ENCODE measurements at places on chromosomes 11 and 22.

DNA sequence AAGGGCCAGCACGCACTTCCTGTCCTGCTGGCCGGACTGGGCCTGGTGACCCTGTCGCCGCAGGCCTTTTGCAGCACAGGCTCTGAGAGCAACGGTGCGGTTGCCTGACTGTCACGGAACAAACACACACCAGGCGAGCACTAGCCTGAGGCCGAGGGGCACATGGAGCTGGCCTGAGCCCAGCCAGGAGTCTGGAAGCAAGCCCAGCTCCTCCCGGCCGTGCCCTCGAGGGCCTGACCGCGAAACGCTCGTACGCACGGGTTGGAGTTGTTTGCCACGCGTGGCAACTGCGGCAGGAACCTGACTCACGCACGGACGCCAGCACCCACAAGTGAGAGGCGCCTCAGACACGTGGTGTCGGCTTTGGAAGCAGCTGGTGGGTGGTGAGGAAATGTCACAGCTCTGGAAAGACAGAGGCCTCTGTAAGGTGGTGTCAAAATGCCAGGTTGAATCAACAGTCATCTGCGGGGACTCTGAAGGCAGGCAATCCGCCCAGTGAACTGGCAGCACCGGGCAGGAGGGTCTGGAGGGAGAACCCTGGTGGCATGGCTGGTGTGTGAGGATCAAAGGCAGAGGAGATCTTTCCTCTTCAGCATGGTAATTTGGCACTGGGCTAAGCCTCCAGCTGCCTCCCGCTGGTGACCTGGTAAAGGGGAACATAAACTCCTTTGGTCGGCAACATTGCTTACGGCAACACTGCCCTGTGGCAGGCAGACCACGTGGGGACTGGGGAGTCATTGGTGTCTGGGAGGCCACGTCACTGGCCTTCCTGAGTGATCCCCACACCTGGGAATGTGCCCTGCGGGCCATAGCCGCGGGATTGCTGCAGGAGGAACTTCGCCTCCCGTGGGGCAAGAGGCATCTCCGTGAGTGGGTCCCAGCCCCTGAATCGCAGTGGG is 15.3 kb upstream of the IL17REL start:
- DNase-seq, result no peak

- no peak for DNase-seq
Measured at GRCh38 chr11:75762885-75763284, 5.7 kb upstream of the DGAT2 start.

- no peak for DNase-seq
Measured at GRCh38 chr11:15602047-15602446, 487.3 kb downstream of the INSC start.

DNA sequence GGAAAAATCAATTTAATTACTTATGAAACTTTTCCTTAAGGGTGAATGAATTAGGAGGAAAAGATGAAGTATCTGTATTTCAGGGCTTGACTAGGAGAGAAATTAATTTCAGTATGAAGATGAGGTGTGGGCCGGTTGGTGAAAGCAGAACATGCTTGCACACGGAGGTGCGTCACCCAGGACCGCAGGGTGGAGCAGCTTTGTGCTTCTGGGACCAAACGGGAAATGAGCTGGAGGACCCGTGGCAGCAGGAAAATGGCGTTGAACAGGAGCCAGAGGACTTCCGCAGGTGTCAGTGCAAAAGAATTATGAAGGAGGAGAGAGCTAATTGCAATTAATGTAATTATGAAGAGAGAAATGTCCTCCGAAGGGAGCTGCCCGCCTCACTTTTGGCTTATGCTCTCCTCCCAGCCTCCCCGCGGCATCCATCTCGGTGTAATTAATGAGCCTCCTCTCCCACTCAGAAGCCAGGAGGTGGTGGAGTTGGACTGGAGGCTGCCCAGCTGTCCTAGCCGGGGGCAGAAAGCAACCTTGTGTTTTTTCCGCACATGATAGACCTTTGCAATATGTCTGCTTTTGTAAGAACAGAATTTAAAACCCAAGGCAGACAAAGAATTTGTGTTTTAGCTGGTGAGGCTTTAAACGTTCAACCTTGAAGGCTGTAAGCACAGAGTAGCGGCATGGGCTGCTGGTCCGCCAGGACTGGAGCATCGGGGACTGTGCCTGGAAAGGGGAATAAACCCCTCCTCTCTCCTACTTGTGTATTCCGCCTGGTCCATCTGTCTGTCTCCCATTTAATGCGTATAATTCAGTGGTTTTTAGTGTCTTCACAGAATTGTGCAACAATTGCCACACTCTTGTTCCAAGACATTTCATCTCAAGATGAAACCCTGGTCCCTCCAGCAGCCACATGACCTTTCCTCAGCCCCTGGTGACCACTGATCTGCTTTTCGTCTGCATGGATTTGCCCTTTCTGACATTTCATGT is 180.6 kb downstream of the TBC1D22A start:
- DNase-seq, result no peak

DNA sequence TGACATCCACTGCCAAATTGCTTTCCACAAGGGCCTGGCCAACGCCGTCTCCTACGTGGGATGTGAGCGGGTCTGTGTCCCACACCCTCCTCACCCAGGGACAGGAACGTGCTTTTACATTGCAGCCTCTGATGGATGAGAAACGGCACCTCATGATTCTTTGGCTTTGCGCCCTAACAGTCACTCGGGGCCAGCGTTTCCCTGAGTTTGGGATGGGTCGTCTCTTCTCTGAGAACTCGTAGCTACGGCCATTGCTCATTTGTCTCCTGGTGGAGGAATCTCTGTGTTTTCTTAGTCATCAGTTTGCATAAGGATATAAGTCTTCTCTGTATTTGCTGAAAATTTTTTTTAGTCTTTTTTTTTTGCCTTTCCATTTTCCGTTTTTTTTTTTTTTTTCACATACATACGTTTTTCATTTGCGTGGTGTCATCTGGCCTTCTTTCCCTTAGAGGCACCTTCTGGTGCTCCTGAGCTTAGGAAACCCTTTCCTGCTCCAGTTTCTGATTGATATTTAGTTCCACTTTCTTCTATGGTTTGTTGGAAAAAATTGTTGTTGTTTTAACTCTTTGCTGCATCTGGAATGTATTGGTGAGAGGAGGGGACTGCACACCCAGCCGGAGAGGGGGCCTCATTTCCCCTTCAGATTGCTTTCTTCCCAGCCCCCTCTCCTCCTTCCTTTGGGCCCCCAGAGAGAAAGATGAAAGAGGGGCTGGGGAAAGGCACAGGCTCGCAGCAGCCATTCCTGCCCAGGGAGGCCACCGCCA is 12.0 kb downstream of the TNNT3 start:
- no peak for DNase-seq

DNA sequence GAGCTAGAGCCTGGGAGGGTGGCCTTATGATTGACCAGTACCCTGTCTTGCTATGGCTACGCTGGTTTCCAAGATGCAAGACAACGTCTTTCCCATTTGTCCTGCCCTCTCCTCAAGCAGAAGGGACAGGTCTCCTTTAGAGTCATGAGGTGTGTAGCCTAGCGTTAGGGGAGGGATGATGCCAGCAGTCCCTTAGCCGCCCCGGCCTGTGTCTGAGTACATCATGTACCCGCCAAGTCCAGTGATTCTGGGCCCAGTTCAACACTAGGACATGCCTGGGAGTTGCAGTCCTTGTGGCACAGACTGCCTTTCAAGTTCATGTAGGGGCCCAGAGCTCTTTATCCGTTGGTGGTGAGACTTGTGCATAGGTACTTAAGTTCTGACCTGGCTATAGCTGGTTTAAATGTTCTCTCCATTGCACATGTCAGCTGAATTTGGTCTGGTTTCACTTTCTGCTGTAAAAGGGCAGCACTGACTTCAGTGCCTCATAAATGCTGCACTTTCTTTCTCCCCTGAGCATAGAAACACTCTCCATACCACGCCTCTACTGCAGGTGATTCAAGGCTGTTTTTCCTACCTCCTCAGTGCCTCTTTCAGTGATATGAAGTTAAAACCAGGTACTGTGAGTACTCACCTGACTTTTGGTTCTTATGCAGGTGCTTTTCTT is 151.1 kb downstream of the METTL15 start:
- DNase-seq, result no peak

DNA sequence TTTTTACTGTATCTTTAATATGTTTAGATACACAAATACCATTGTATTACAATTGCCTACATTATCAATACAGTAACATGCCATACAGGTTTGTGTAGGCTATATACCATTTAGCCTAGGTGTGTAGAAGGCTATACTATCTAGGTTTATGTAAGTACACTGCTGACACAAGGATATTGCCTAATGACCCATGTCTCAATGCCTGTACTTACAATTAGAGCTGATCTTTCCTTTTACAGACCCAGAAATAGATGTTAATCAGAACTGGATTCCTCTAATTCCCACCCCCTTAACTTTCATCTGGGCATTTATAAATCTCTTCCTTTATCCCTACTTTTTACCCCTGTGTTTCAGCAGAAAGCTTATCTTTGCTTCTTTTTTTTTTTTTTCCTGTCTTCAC is 229.5 kb downstream of the METTL15 start:
- no peak for DNase-seq

GRCh38 chr11:10875430-10876021 is 17.7 kb upstream of the ZBED5 start:
- no peak for DNase-seq

DNA sequence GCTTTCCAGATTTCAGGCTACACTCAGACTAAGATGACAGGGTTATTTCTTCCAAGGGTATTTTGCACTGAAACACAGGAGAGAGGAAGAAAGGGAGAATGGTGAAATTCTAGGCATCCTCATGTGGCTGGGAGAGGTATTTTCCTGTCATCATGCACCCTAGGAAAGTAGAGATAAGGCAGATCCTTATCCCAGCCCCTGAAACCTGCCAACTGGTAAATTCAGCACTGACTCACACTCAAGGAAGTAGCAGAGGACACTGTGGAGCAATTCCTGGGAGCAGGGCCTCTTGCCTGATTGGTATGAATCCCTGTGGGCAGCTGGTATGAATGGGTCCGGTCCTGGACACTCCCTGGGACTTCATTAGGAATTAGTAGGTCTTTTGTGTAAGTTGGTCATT is 37.6 kb upstream of the SLC5A1 start:
- DNase-seq, result no peak

DNA sequence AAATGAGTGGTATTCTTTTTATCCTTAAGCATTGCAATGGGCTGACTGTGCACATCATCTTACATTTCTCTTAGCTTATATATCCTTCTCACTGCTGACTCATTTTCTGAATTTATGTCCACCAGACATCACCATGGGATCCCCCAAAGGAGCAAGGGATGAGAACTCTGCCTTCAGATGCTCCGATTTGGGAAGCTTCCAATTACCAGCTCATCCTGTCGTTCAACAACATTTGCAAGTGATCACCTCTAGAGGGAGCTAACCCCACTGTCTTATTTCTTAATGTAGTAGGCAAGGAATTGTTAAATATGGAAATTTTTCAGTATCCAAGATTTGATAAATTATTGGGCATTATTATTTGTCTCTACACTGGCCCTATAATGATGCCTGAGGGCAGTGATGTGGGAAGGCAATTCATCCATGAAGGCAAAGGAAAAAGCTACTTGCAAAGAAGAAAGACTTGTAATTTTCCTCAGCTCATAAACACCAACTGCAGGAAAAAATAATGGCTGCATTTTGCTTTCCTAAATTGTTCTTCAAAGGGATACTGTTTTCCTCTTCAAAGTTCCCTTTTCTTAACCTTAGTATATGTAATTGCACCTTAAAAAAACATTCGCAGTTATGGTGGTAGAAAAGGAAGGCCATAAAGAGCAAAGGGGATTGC is 102.4 kb upstream of the FSHB start:
- DNase-seq, result no peak
